Ureter (tissue), 1 donor: ENCODE measurements at places on chromosomes 16 and 17.
A peak's percentile ranks its signal among the peaks of the same experiment; 100 is the strongest.

DNA sequence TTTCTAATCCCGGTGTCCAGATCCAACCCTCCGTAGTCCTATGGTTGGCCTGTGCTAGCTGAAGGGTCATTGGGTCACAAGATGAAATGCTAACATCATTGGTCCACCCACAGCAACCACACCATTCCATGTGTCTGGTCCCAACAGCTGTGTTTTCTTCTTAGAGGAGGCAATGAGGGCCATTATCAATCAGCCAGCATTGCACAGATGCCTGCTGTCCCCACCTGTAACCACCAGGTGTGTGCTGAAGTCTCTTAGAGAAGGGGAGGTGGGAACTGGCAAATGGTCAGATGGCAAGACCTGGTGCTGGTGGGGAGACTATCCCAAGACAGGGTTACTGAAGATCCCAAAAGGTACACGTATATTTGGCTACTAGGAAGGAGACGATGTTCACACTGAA, 37.4 kb downstream of the HIC1 start:
- no peak for DNase-seq

DNA sequence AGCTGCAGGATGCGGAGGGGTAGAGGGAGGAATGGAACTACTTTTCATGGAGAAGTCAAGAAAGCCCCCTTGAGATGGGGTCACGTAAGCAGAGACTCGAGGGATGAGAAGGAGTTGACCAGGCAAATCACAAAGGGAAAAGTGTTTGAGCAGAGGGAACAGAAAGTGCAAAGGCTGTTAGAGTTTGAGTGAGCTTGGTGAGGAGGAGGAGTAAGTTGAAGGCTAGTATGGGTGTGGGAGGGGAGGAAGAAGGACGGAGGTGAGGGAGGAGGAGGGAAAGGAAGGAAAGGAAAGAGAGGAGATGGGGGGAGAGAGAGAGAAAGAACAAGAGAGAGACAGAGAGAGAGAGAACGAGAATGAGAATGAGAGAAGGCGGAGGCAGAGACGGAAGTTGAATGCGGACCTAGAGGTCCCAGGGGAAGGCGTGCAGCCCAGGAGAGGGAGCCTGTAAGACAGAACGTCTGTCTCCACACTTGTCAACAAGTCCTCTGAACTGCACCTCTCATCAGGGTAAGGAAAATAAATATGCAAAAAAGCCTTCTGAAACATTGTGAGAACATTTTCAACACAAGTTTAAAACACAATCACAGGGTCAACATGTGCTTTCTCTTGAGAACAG, 279.8 kb upstream of the EEF2KMT start:
- no peak for DNase-seq

- no peak for DNase-seq
These were observed 26.4 kb upstream of the DHX8 start for GRCh38 chr17:43457362-43457692.

- DNase-seq: no peak
These were observed 62.0 kb upstream of the ZNF750 start for GRCh38 chr17:82901856-82902255.

- DNase-seq: no peak
These were observed 296.6 kb downstream of the NPIPA8 start for GRCh38 chr16:18039931-18040330.

DNA sequence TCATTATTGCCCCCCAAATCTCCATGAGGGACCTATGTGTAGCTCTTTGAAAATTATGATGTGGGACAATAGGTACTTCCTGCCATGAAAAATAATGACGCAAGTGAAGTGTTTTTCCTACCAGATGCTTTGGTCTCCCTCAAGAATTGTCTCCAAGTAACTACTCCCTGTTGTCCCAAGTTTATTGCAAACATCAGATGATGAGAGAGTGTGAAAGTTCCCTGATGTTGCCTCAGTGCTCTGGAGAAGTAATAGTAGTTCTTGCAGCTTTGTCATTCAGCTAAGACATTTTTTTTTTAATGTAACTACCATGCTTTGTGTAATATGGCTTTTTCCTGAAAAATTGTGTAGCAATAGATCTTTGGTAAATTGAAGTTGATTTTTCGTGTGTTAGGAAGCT, 20.1 kb downstream of the LPCAT2 start:
- no peak for DNase-seq

- peak; percentile 80 for DNase-seq
These were observed 2.7 kb downstream of the CETP start for GRCh38 chr16:56964243-56965148.
